Activated T-helper 2 cell treated with anti-CD3 and anti-CD28 coated beads, Interferon-gamma antibody, Interleukin-2, Interleukin-4, amounts not matched to agents 10 μg/mL and 5 μg/mL and 100 μg/mL, durations not matched to agents 14 hours and 24 hours and 36 hours (primary cell): ENCODE measurements at places on chromosomes 1 and 21. TPM values are rescaled to one million over a fixed set of nuclear protein-coding genes. Genes with fewer than 3 reads are reported as not detected.

CNR2 gene
- 0.05 and 0.07 TPM in 2 replicates for total RNA-seq

MAN1C1 gene
- total RNA-seq, result 4.1 and 5.0 TPM in 2 replicates

DNA sequence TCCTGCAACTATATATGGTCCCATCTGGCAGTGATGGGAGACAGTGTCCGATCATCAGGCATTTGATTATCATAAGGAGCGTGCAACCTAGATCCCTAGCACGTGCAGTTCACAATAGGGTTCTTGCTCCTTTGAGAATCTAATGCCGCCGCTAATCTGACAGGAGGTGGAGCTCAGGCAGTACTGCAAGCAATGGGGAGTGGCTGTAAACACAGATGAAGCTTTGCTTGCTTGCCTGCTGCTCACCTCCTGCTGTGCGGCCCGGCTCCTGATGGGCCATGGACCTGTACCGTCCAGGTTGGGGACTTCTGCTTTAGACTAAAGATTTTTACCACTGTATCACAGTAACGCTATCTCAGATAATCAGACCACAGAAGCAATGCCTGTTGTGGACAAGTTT, 63.8 kb downstream of the TGFB2 start:
- no peak for DNase-seq

DNA sequence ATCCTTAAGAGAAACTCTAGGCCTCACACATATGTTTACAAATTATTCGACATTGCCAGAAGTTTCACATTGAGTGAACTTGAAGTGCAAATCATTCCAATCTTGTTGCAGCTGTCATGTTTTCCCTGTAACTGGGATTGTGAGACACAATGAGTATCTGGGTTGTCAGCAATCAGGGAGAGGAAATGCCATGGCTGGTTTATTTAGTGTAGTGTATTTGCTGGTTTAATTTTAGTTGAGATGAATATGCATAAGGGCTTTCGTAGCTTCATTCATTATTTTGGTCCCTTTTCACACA, 54.2 kb upstream of the USP1 start:
- DNase-seq, result no peak

- no peak for DNase-seq
Measured at GRCh38 chr1:18069903-18070302, 37.7 kb upstream of the IGSF21 start.

DNA sequence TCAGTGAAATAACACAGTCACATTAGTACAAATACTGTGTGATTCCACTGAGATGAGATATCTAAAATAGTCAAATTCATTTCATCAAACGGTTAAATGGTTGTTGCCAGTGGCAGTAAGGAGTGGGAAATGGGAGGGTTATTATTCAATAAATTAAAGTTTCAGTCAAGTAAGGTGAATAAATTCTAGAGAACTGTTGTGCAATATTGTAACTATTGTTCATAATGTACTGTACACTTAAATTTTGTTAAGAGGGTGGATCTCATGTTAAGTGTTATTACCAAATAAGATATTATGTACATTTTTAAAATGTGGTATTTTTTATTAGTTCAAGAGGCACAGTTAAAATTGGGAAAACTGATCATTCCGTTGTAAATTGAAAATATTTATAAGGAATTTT, 463.3 kb upstream of the BRINP3 start:
- no peak for DNase-seq

FCGR2B gene
- not detected in 2 replicates for total RNA-seq

DNA sequence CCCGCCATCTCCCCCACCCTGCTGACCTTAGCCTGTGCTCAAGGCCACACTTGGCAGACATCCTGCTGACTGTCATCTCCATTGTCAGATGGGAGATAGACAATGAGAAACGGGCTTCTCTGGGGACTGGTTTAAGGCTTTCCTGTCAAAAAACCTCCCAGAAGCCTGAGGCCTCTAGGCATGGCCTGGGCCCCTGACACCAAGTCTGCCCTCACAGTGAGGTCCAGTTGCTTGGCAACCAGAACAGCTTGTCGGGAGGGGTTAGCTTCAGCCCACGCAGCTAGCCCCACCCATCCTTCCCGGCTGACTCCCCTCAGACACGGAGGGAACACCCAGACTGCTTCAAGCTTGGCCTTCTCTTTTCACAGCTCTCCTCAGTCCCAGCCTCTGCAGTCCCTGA, 11.0 kb downstream of the PLEKHA6 start:
- DNase-seq, result no peak

SLC41A1 gene
- 46.9 and 48.5 TPM in 2 replicates for total RNA-seq

GRCh38 chr1:196412326-196412725, 195.9 kb downstream of the KCNT2 start:
- DNase-seq, result no peak
